Activated naive CD4-positive, alpha-beta T cell treated with anti-CD3 and anti-CD28 coated beads for 36 hours (primary cell): ENCODE measurements at places on chromosomes 4 and X.

DNA sequence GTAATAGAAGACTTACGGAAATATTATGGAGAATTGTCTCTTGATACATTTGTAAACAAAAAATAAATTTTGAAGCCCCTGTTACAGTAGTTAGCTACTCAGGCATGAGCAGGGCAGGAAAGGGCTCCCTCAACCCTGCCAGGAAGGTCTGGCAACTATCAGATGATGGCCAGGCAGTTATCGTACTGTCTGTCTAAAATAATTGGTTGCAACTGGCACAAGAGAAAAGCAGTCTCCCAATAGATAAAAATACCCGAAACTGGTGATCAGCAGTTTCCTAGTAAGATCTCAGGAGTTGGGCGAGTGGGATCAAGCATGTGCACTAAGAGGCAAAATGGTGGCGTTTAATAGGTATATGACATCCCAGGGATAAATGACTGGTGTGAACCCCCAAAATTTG lies 1336.3 kb downstream of the C4orf33 start:
- DNase-seq, result no peak

GRCh38 chr4:137707102-137707620 lies 174.9 kb upstream of the PCDH18 start:
- DNase-seq, result no peak

- DNase-seq, result peak; percentile 77
These were observed 8.3 kb upstream of the BCOR start for GRCh38 chrX:40105835-40106675.

GRCh38 chr4:95358421-95358820 lies 190.4 kb downstream of the UNC5C start:
- no peak for DNase-seq

GRCh38 chr4:157040405-157040804 lies 35.5 kb upstream of the GLRB start:
- DNase-seq, result no peak

DNA sequence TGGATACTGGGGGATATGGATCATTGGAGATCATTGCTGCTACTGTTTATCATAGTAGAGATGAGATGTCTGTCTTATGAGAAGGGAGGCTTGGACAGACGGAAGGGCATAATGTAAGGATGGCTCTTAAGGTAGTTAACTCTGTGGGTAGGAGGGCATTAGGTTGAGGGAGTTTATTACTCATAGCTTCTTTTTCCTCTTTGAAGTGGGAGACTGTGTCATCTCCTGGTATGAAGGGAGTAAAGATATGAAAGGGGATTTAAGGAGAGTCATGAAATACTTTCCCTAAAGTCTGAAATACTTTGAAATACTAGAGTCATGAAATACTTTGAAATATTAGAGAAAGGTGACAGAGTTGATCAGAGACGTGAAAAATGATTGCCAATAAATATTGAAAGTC lies 255.5 kb upstream of the PITX2 start:
- no peak for DNase-seq

- DNase-seq, result no peak
These were observed 63.1 kb upstream of the CITED1 start for GRCh38 chrX:72368796-72369195.

DNA sequence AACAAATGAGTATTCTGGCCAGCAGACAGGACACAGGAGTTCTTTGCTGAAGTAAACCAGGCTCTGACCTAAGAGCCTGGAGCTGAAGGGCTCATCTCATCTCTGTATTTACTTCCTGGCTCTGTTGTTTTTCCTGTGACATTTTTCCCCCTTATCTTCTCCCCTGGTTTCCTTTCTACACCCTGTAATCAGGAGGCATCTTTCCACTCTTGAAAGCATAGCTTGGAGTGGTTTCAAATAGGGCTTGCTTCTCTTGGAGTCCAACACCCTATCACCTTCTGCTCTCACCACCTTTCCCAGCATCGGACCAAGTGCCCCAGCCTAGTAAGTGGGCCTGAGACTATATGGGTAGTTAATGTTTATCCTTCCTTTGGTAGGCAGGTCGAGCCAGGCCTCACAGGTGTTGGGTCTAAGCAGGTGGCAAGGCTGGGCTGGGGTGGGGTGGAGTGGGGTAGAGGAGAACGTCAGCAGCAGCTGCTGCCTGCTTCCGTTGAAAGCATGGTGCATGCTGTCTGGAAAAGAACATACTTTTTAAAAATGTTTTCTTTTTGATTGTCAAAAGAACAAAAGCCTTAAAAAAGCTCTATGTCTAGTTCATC lies 1.2 kb downstream of the DRP2 start:
- DNase-seq, result no peak

GRCh38 chr4:175787546-175787945 lies 24.5 kb downstream of the GPM6A start:
- no peak for DNase-seq
